ENCODE measurements at places on chromosomes 1 and 21.

- DNase-seq: no peak
These were observed 76.6 kb downstream of the HSPA13 start for GRCh38 chr21:14306126-14306907.

- no peak for DNase-seq
These were observed 12.9 kb downstream of the CERS2 start for GRCh38 chr1:150961756-150962155.

- no peak for DNase-seq
These were observed 11.1 kb upstream of the ARHGEF2 start for GRCh38 chr1:155989242-155990004.

- DNase-seq: no peak
These were observed 4.9 kb downstream of the DNTTIP2 start for GRCh38 chr1:93874025-93874651.

DNA sequence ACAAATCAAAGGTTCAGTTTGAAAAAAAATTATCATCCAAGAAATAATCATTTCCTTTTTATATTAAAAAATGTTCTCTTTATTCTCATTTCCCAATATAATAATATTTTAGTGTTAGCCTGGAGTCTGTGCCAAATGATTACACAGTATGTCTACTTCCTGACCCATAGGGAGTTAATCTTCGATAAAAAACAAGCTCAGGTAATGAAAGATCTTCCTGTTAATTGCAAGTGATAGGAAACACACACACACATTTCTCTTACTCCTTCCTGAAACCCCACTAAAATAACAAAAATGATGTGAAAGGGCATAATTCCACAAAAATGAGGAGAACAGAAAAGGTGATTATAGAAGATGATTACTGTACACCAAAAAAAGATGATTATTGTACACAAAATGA is 123.5 kb upstream of the CXADR start:
- no peak for DNase-seq

DNA sequence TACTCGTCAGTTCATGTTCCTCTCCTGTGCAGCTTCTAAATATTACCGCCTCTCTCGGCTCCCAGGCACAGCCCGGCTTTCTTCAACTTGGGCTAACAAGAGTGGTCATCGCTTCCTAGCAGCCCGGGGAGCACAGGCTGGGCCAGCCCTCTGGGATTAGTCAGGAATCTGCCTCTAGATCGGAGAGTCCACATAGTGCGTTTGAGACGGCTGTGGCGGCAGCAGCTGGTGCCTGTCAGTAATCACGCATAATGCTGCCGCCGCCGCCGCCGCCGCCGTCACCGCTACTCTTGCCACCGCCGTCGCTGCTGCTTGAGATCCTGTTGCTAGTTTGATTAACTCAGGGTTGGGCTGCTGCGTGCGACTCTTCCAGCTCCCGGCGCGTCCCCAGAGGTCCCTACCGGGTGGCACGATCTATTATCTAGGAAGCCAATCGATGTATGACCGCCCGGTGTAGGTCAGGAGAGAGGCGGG is at the start of gene RXRG:
Gene RXRG, minus strand, starts transcription at position 230 of the 474 bp plus-strand sequence. CDS start 233 bp downstream, outside the sequence.
- DNase-seq: no peak

DNA sequence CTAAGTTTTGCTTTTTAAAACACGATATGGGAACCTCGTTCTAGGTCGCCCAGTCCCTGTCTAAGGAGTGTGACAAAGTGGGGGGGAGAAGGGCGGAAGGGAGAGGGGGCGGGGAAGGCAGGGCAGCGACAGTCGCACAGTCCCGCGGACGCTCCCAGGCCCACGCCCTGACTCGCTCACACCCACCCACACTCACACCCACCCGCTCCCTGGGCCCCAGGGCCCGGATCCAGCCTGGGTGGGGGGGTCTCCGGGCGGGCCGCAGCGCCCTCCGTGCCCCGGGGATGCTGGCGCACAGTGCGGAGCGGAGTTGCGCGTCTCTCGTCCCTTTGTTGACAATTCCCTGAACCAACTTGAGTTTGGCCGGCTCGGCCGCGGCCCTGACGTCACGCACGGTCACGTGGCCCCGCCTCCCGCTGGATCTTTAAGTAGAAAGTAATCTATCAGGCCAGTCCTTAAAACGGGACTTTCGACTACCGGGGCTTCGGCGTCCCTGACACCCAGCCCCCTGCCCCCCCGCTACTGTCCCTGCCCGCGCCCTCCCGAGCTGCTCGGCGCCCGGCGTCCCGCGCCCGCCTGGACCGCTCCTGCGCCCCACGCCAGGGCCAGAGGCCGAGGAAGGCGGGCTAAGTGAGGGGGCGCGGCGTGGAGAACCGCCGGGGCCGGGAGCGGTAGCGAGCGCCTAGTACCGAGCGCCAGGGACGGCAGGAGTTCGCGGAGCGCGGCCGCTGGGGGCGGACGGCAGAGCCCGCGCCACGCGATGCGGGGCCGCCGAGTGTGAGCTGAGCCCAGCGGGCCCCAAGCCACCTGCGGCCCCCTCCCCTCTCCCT is at the start of gene FOXD3:
Gene FOXD3, plus strand, starts transcription at position 454 of the 830 bp plus-strand sequence. CDS start 492 bp downstream, outside the sequence.
- no peak for DNase-seq

GRCh38 chr1:32045772-32046171 is 27.0 kb upstream of the TMEM39B start:
- no peak for DNase-seq

Measured in GM04504 (cell line).